ENCODE measurements at places on chromosomes 1 and 21.

DNA sequence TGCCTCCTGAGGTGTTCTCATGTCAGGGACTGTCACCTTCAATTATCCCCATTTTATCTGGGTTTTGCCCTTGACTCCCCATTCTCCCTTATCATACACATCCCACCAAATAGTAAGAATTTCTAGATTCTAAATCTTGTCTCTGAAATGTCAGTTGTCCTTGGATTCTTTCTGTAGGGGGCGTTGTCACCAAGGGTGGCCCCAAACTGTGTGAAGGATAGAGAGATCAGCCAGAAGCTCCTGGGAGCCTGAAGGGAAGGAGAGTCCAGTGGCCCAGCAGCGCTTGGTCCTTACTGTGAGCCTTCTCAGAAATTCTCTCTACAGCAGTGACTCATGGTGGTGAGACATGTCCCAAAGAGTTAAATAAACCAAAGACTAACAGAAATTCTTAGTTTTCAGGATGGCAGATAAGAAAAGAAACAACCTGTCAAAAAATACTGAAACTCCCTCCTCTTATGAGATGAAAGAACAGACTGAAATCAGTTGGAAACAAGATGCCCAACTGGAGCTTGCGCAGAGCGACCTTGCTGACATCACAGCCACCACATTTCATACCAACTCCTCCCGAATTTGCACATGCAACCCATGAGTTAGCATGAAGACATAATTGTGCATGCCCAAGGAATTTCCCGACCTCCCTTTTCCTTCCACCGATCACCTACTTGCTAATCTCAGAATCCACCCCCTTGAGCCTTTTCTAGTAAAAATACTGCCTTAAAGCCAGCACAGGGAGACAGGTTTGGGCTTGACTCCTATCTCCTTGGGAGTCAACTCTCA, 109.8 kb downstream of the ELAVL4 start:
- DNase-seq, result no peak

DNA sequence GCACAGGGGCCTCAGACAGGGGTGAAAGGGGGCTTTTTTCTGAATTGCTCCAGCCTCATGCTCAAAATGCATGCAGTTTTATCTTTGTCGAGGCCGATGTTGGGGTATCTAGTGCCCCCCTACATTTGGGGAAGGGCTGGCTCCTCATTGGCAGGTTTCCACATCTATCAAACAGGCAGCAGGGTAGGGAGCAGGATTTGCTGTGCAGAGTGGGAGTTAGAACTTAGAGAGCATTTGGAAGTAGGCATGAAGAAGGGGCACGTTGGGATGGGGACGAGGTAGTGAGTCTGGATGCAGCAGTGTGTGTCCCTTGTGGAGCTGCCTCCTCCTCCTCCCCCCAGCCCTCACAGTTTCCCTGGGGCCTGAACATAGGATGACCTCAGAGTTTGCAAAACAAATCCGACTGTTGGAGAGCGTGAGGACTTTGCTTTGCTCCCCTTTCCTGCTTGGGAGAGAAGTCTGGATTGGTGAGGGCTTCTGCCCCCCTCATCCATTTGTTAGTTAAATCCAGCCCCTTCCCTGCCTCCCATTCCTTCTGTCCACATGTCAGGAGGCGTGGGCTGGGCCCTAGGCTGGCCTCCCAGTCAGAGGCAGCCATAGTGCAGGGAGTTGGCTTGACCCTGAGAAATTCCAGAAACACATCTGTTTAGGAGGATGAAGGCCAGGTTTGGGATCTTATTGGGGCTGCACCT, 36.9 kb upstream of the GPR37L1 start:
- no peak for DNase-seq

DNA sequence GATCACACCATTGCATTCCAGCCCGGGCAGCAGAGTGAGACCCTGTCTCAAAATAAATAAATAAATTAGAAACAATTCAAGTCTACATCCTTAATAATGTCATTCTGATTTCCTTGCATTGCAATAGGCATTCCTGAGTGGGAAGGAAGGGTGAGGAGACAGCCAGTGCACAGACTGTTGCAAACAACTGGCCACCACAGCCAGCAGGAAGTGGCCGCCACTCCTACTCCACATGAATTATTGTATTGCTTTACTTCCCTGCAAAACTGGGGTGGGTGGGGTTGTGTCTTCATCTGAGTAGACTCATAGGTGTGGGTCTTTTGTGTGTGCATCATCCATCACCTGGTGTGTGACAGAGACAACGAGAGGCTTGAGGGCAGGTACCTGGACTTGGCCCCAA, 60.1 kb downstream of the OPTC start:
- no peak for DNase-seq

- DNase-seq, result no peak
These were observed 238.5 kb downstream of the PTGER3 start for GRCh38 chr1:70809069-70809468.

GRCh38 chr1:44390277-44390676, 14.8 kb upstream of the RNF220 start:
- peak; percentile 60 for DNase-seq

DNA sequence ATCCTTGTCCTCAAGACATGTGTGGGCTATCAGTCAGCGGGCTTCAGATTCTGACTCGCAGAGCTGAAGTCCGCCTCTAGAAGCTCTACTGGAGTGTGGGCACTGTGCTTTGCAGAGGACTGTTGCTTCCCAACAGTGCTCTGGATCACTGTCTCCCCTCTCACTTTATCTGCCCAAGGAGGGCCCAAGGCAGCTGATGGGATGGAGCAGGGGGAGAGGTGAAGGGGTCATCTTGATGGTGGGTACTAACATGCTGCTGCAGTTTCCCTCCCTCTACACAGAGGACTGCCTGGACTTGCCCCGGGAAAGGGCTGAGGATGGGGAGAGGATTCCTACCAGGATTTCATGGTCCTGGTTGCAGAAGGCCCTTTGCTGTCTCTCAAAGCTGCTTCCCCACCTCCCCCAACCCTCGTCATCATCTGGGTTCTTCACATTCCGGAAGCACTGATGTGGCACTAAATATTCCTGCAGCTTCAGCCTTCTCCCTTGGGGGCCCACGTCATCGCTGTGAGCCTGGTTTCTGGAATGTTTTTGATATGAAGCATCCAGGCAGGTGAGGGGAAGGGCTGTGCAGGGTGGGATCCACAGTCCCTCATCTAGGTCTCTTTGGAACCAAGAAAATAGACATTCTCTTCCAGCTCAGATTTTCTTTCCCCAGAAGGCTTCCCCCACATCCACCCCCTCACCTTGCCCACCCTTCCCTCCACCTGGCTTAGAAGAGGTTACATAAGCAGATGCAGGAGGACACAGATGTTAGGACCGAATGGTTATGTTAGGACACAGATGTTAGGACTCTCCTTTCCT, 23.2 kb downstream of the NUAK2 start:
- DNase-seq, result peak; percentile 93

GRCh38 chr1:1306070-1306660, 1.6 kb downstream of the ACAP3 start:
- DNase-seq, result no peak

DNA sequence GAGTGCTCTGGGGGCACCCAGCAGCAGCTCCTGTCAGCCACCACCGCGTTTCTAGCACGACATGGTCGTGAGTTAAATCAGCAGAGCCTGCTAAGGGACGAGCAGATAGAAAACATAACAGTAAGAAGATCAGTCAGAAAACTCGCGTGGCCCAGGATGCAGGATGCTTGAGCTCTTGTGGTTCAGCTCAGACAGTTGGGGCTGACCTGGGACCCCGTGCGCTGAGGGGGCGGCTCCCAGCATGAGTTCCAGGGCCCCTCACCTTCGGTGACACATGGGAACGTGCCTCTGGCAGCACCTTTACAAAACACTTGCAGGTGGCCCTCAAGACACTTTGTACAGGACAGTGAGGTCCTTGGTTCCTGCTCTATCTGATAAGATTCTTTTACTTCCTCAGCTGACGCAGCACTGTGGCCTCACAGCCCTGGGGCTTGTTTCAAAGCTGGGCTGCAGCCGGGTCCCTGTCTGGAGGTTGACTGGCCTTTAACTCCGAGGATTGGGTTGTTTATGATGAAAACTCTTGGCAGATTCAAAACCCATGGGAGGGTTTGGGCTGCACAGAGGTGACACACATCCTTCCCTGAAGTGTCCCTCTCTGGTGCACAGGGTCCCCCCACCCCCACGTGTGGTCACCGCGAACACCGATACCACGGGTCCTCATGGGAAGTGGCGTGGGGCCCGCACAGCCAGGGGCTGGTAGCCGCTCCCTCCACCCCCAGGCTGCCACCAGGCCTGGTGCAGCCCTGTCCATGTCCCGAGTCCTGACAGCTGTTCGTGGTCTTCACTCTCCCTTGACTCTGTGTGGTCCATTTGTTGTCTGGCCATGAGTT, 65.3 kb upstream of the COL6A1 start:
- no peak for DNase-seq
